ENCODE measurements at places on chromosomes 5 and 9.

- no peak for DNase-seq
Observed at GRCh38 chr5:97094579-97095317, 47.7 kb downstream of the LIX1 start.

DNA sequence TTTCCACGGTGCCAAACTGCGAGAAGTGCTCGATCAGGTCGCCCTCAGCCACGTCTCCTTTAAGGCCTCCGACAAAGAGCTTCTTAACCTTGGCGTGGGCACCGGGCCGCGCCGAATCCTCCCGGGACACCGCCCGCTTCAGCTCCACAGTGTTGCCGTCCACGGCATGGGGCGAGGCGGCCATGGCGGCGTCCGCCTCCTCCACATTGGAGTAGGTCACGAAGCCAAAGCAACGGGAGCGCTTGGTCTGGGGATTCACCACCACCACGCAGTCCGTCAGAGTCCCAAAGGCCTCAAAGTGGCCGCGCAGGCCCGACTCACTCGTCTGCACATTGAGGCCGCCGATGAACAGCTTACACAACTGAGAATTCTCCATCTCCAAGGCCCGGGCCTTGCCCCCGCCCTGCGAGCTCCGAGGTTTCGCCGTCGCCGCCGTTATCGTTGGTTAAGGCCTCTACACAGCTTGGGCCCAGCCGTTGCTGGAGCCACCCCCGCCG, 424 bp downstream of the HNRNPA0 start:
- DNase-seq, result no peak

DNA sequence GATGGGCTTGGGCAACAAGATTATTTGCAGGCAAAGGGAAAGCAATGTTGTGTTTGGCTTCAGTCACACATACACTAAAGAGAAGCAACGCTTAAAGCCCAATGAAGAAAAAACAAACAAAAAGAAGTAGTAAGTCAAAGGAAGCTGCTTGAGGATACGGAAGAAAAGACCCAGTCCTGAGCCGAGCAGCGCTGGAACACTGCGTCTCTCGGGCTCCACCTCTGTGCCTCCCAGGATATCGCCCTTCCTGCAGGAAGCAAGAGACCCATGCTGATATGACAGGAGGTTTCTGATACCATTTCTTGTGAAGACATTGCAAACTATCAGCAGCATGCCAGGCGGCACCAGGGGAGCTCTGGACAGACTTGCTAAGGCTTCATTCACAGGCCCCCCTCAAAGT, 9.9 kb downstream of the GNAQ start:
- DNase-seq, result no peak

DNA sequence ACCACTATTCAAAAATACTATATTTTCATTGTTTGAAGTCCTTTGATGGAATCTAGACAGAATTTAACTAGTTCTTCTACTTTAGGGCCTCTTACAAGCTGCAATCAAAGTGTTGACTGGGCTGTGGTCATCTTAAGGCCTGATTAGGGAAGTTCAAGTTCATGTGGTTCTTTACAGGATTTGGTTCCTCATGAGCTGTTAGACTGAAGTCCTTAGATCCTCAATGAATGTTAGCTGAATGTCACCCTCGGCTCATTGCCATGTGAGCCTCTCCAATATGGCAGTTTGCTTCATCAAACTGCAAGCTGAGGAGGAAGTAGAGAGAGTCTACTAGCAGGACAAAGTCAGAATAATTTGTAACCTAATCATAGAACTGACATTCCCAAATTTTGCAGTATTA, 135.1 kb downstream of the CSNK1G3 start:
- DNase-seq, result no peak

DNA sequence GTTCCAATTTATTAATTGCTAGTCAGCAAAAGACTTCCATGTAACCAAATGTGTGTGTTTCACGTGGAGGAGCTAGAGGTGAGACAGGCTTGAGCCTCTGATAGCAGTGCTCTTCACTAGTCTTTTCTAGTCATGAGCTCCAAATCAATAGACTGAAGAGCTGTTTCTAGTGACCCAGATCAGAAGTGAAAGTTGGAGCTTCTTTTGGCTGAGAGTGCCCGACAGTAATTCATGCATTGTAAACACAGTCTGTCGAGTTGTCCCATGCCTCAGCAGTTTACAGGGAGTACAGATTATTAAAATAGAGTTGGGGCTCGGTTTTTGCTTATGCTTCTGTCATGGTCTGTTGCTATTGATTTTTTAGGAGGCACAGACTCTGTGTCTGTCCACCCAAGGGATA, 793.1 kb downstream of the DTWD2 start:
- DNase-seq, result no peak

- no peak for DNase-seq
Observed at GRCh38 chr5:56356121-56356835, 123.1 kb upstream of the ANKRD55 start.

DNA sequence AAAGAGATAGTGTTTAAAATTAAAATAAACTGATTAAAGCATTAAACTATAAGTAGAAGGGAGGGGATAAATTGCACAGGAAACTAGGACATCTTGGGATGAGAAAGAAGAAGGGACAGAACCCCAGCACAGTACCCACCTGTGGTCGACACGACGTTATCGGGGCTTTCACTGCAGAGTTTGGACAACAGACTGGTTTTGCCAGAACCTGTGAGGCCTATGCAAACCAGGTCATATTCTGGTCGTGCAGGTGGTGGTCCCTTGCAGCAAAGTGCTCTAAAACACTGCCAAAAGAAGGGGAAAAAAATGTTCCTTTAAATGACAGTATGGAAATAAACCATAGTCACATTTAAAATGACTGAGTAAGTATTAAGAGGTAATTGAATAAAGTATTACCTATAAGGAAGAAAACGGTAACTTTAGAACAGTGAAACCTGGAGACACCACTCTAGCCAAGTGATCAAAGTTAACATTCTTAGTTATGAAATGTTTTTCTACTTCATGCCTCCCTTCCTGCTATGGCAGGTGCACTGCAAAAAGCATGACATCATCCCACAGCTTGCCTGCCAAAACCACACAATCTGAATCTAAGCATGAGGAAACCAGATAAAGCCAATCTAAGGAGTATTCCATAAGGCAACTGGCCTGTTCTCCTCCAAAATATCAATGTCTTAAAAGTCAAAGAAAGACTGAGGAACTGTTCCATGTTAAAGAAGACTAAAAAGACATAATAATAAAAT, 138.6 kb downstream of the ARL15 start:
- DNase-seq, result no peak

- DNase-seq, result no peak
Observed at GRCh38 chr5:157574456-157575380, 857 bp downstream of the ADAM19 start.

- DNase-seq, result no peak
Observed at GRCh38 chr5:4576161-4576748, 563.9 kb upstream of the ADAMTS16 start.

- DNase-seq, result no peak
Observed at GRCh38 chr5:89989776-89990175, 419.8 kb downstream of the CETN3 start.

DNA sequence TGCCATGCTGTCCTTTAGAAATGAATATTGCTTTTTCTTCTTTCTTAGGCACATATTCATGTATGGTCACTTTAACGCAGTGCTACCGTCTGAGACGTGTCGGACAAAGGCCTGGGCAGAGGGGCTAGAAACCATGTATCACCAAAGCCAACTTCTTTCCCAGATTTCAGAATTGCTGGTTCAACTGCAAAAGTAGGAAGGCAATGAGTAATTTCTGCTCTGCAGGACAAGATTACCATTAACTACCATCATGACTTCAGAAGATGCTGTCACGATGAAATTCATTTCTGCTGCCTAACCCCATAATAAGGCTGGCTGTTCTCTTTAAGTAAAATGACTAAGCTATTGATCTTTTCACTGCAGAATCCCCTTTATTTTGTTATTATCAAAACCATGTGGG, 306.7 kb downstream of the PDE4D start:
- no peak for DNase-seq

DNA sequence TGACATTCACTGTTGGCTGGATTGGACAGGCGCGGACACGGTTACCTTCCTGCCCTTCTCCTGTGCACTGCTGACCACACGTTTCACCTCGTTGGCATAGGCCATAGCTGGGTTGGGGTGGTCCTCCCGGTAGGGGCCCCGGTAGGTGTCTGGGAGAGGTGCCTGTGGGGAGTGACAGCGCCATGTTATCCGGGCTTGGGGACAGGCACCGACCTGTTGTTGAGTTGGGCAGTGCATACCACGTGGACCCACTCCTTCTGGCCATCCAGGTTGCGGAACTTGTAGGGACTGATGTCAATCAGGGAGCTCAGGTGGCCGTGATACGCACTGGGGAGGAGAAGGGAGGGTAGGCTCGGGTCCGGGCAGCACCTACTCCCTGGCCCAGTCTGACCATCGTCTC, 8.2 kb downstream of the PHYKPL start:
- DNase-seq, result no peak

- no peak for DNase-seq
Observed at GRCh38 chr9:115862021-115862420, 291.6 kb upstream of the PAPPA start.

DNA sequence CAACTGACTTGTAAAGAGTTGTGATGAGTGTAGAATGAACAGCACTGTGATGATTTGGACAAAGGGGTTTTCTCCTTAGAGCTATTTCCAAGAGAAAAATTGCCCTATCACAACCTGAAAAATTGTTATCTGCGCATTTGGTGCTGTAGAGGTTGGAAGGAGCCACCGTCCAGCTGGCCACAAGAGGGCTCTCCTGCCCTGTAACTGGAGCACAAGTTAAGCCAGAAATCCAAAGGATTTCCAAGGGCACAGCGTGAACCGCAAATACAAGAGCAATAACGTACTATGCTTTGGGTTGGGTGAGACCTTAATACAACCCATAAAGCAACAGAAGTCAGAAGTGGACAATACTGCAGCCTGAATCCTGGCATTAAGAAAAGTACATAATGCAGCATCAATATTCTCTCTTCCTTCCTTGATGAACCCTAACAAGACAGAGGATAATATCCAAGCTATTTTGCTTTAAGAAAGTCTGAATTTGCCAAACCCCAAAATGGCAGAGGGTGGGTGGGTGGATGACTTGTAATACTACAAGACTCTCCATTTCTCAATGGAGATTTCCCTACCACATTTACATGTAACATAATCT, 56.8 kb upstream of the SMIM32 start:
- no peak for DNase-seq

GRCh38 chr9:132372177-132373095, 17.6 kb upstream of the SETX start:
- no peak for DNase-seq

Data from NCI-H1436 treated with DMSO at 0.1 percent for 48 hours (cell line).